ENCODE measurements at places on chromosomes 11 and 22. TPM values are rescaled to one million over a fixed set of nuclear protein-coding genes. Genes with fewer than 3 reads are reported as not detected.

DNA sequence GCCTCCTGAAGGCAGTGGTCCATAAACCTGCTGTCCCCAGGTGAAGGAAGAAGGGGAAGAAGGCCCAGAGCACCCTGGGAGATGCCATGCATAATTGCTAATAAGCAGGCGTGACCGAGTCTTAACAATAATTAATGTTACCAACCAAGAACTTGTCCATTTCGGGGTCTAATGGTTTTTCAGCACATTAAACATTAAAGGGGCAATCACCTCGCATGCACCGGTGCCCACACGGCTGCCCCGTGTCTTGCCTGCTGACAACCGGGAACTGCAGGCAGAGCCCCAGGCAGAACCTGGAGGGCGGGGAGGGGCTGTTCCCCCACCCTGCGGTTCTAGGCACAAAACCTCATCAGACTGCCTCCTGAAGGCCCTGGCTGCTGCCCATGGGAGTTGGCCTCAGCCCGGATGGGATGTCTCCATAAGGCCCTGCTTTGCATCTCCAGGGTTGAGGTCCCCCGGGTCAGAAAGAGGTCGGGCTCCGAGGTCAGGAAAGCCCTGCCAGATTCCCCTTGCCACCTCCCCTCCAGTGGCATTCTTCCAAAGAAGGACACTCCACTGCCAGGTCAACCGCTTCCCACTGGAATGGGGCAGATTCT, 169.0 kb downstream of the BUD13 start:
- DNase-seq, result no peak

- no peak for DNase-seq
Observed at GRCh38 chr11:114115451-114115928, 56.0 kb downstream of the ZBTB16 start.

GRCh38 chr22:29475550-29475949, 4.5 kb upstream of the NEFH start:
- DNase-seq, result no peak

- DNase-seq, result no peak
Observed at GRCh38 chr11:66887526-66887925, 30.7 kb downstream of the LRFN4 start.

- DNase-seq, result no peak
Observed at GRCh38 chr11:121898903-121899302, 217.1 kb downstream of the BLID start.

GRCh38 chr11:66002648-66003225, 434 bp downstream of the BANF1 start:
- DNase-seq, result no peak

OR52H1 gene
- not detected for total RNA-seq

SCN4B gene
- 0.13 TPM for total RNA-seq

Data from endothelial cell of umbilical vein (primary cell).